ENCODE measurements at places on chromosomes 2 and 18. TPM values are rescaled to one million over a fixed set of nuclear protein-coding genes. Genes with fewer than 3 reads are reported as not detected.

DNA sequence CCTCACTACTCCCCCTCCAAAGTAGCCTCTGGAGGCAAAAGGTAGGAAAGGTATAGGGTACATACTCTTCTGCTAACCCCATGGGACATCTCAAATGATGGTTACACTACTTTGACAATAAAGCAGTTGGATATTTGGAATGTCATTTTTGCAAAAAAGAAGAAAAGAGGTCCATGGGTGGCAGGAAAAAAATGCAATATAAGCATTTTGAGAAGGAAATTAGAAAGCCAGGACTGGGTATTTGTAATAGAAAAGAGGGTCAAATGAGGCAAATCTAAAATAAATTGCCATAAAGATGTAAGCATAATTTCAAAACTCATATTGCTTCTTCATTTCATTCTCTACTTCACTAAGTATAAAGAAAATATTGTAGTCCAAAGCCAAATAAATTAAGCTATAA is 280.2 kb downstream of the NOL4 start:
- no peak for DNase-seq

- DNase-seq, result no peak
Measured at GRCh38 chr2:195057001-195057400, 600.0 kb upstream of the SLC39A10 start.

DNA sequence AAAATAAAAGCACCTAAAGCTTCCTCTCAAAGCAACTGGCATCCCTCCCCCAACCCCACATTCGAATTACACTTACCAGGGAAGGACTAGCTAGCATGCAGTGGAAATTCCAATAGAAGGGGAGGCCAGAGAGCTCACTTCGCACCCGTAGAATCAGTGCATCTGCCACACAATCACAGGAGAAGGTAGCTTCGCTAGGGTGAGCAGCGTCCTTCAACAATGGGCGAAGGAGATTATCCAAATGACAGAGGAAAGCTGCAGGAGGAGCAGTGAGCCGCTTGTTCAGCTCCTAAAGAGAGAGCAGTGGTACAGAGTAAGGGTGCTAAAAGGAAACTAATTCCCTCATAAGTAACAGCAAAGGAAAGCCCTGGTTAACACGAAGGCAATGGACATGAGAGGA is 3.2 kb downstream of the NHEJ1 start:
- DNase-seq, result no peak

DNA sequence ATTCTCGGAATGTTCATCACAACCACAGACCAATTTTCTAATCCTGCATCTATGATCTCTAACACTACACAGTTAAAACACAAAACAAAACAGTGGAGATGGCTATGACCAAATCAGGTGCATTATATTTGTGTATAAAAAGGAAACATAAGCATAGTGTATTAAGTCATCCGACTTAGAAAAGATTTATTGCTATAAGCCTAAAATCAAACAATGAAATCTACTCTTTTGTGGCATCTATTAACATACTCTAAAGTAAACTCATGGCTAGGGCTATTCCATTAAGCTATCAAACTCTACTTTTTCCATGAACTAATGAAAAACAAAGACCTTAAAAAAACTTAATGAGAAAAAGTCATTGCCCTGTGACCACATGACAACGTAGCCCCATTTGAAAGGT is 8.7 kb downstream of the SP3 start:
- no peak for DNase-seq

DNA sequence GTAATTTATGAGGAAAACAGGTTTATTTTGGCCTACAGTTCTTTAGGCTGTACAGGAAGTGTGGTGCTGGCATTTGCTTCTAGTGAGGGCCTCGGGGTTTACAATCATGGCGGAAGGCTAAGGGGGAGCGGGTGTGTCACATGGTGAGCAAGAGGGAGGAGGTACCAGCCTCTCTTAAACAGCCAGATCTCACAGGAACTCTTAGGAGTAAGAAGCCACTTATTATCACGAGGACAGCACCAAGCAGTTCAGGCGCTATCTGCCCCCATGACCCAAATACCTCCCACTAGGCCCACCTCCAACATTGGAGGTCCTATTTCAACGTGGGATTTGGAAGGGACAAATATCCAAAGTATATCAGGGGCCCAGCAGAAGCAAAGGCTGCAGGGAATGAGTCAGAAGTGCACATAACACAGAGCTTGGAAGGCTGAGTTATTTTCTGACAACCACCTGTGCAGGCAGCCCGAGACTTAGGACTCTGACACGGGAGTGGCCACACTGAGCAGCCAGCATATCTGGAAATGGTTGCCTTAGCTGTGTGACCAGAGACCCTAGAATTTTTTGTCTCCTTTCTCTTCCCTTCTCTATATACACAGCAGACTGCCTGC is 170.9 kb downstream of the PRPF40A start:
- no peak for DNase-seq

Gene LRP2
- not detected for total RNA-seq

Gene HNRNPA3
- total RNA-seq, result 92.6 TPM

DNA sequence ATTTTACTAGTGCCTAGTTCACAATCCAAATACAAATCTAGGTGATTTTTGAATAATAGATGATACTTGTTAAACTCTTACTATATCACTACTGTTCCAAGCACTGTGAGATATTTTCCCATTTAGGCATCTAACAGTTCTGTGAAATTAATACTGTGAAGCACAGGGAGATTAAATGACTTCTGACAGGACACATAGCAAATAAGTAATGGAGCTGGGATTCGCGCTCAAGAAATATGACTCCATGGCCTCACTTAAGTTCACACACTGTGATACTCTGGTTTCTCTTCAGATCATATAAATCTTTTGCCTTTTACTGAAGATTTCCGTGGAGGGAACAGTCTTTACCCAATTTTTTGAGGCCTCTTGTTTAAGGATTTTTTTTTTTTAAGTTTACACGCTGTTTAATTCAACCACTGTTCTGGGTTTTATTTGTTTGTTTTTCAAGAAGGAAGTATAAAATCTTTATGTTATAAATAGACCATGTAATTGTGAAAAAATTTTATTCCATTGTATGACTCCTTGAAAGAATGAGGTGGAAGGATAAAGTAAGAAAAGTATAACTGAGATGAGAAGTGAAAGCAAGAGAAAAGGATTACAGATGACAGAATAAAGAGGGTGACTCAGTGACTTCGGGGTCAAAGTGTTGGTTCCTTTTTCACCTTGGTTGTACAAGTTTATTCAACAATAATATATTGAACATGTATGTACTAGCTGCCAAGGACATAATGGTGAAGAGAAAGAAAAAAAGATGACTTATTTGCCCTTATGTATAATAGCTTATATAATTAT is 30.2 kb downstream of the RBM45 start:
- DNase-seq, result no peak

DNA sequence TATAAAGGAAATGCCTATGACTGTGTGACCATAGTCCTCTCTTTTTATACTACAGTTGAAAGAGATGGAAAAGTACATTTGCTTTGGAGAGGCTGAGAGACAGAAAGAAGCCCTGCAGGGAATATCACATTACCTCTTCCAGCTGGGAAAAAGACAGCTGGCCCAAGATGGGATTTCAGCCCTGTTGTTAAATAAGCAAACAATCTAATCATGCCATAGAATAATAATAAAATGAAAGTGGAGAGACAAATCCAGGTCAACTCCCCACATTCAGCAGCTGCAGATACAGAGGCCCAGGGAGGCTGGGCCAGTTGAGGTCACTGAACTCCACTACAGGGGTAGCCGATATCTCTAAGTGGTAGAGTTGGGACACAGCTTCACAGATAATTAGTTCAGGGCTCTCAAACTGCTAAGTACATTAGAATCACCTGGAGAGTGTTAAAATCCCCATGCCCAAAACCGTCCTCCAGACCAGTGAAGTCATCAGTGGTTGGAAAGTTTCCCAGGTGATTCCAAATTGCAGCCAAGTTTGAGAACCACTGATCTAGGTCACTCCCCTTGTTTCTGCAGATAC is 81.9 kb downstream of the MOGAT1 start:
- DNase-seq, result peak; percentile 72

DNA sequence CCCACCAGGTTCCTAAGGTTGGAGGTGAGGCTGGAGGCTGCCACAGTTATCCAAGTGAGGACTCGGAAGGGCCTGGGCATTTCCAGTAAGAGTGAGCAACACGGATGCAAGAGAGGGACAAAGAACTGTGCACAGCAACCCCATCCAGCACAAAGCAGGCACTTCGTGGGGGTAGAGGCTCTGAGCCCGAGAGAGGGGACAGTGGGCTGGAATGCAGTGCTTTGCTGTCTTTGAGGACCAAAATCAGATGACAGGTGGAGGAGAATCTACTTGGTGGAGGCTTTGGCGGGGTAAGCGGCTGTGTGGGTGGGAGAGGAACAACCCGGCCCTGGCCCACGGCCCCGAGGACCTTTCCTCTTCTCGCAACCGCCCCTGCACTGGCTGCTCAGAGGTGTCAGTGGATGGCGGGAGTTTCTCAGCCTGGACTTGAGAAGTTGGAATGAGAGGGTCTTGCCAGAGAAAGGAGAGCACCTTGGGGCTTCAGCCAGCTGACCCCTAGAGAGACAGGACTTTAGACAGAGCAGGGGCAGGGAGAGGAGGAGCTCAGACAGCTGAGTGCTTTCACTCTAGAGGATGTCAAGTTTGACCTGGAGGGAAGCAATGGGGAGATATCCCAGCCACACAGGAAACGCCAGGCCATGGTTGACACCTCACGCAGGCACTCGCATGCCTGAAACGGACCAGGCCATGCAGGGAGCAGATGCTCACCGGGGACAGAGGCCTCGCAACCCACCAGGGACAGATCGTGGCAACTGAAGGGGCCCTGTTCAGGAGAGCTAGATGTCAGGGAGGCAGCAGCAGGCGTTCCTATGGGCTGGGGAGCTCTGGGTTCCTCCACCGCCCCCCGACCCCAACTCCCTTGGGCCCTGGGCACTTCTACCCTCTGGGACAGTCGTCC is 11.6 kb downstream of the RAMP1 start:
- no peak for DNase-seq

Gene COLEC12
- 5.9 TPM for total RNA-seq

- DNase-seq, result no peak
Measured at GRCh38 chr2:213242653-213243052, 41.6 kb upstream of the SPAG16 start.

DNA sequence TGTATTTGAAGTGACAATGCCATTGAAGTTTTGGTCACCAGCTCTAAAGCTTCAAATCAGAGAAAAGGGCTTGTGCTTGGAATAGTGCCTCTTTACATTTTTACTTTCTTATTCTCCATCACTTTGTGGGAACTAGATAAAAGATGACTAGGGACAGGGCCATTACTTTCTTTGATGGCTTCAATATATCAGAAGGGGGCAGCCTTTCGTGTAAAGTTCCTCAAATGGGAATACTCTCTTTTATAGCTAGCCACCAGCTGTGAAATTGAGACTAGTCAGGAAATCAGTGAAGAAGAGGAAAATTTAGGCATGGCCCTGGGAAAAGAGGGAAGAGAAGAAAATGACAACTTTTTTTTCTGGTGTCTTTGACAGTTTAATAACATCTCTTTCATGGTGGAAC is 242.5 kb downstream of the DCC start:
- DNase-seq, result no peak

Gene COLEC11
- total RNA-seq, result 3.7 TPM

Gene GYPC
- 101 TPM for total RNA-seq

- DNase-seq, result no peak
Measured at GRCh38 chr2:122988395-122989221, 1036.5 kb upstream of the CNTNAP5 start.

Gene CAVIN2
- 112 TPM for total RNA-seq

Gene PPP1R1C
- 44.1 TPM for total RNA-seq

DNA sequence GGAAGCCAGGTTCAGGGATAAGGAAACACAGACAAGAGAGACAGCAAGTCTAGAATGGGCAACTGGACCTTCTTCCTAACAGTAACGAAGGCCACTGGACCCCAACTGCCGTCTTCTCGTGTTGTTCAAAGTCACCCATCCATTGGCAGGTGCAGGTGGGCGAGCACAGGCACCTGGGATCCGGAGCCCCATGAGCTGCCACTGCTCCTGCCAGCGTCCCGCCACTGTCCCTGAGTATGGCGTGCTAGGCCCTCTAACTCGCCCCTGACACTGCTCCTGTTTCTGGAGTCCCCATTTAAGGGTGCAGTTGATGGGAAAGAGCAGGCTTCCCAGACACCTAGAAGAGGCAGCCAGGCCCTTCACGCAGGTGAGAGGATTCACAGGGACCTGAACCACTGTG is 48.0 kb downstream of the NDUFA10 start:
- DNase-seq, result no peak

Gene STAT1
- 42.3 TPM for total RNA-seq

DNA sequence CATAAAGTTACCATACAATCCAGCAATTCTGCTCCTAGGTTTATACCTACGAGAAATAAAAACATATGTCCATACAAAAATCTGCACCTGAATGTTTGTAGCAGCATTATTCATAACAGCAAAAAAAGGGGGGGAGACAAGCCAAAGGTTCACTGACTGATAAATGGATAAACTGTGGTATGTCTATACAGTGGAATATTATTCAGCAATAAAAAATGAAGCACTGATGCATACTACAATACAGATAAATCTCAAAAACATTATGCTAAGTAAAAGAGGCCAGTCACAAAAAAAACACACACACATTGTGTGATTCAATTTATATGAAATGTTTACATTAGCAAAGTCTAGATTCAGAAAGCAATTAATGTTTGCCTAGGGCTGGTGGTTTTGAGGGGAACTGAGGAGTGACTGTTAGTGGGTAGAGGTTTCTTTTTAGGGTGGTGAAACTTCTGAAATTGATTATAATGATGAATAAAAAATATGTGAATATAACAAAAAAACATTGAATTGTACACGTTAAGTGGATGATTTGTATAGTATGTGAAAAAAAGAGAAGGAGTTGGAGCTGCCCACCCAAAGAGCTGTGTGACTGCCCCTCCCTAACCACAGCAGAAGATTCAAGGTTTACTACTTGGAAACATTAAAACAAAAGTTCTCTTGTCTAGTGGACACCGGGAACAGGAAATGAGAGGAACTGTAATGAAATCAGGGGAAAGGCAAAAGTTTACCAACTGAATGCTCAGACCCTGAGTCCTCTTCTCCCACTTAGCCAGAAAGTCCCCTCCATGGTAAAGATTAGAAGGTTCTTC is 13.4 kb downstream of the COLEC12 start:
- no peak for DNase-seq

- peak; percentile 41 for DNase-seq
Measured at GRCh38 chr2:160207804-160208654, 8.0 kb upstream of the ITGB6 start.

DNA sequence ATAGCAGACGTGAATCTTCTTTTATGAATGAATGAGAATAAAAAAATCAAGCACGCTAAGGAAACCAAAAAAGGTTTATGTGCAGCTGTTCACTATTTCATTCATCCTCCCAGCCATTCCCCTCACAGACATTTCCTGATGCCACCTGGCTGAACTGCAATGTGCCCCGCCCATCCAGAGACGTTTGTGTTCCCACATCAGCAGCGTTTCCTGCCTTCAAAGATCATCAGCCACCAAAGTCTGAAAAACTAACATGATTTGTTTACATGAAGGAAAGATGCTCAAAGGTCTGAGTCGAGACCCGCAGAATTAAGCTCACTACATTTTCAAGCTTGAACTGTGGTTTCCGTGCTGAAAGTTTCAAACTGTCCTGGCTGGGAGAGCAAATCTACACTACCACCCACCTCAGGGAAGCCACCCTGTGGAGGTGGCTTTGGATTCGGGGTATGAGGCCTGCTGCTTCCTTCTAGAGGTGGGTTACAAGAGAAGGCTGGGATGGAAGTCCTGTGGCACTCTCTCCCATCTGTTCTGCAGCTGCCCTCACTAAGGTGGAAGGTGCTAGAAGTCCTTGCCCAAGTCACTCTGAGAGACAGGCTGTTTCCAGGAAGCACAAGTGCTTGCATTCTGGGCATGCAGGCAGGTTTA is 201.3 kb upstream of the OSR1 start:
- no peak for DNase-seq

Gene RGPD4
- total RNA-seq, result not detected

Data from heart right ventricle (tissue), 16 donors.